CD14-positive monocyte (primary cell): ENCODE measurements at places on chromosomes 11 and 22. TPM values are rescaled to one million over a fixed set of nuclear protein-coding genes. Genes with fewer than 3 reads are reported as not detected.

GRCh38 chr11:8058216-8058615 lies 22.8 kb upstream of the TUB start:
- no peak for DNase-seq

DNA sequence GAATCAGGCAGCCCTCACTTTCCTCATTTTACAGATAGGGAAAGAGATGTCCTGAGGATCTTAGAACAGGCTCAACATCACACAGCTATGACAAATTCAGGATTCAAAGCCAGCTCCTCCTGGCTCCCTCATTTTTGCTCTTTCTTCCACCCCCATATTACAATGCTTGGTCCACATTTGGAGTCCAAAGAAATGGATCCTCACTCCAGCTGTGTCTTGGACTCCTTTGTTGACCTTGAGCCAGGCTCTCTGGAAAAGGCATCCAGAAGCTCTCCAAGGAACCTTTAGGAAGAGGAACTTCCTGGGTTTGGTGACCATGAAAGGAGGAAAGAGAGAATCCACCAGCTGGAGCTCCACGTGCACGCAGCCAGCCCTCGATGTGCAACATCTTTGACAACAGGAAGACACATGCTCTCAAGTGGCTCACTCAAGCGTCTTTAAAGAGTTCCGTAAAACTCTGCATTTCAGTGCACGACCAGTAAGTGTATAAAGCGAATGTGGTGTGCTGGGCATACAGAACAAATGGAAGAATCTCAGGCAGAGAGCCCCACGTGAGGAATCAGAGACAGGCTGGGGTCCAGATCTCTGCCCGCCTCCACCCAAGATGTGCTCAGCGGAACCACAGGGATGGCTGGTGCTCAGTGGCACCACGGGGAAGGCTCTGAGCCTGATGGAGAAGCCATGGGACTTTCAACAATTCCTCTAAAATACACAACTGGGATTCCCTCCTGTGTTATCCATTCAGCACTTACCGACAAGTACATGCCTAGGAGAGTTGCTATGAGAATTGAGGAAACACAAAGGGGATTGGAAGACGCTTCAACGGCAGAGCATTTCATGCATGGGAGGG lies 48.4 kb downstream of the ISX start:
- no peak for DNase-seq

- no peak for DNase-seq
These were observed 179.7 kb downstream of the IGLL1 start for GRCh38 chr22:23400286-23400981.

DNA sequence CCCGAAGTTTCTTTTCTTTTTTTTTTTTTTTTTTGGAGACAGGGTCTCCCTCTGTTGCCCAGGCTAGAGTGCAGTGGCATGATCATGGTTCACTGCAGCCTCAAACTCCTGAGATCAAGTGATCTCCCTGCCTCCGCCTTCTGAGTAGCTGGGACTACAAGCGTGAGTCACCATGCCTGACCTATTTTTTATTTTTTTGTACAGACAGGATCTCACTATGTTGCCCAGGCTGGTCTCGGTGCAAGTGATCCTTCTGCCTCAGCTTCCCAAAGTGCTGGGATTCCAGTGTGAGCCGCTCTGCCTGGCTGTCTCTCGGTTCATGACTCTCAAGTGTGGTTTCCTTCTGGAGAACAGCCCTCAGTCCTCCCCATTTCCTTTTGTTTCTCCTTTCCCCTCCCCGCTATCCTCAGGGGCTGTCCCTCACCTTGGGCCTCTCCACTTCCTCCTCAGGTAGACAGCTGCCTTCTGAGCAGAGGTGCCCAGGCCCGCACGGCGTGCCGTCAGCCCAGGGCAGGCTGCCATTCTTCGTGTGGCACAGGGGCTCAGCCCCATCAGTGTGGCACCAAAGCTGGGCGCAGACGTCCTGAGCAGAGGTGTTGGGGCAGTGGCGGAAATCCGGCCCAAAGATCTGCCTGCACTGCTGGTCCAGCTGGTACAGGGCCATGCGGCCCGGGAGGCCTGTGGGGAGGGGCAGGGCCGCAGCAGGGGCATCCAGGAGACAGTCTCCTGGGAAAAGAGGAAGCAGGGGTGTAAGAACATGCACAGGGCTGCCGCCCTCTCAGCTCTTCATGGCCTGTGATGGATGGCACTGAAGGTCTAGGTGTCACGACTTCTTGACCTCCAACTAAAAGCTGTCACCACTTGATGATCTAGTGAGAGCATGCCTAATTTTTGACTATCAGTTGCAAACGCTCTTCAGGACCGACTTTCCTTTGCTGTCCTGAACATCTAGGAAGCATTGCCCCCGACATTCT lies 14.0 kb downstream of the ADAMTS8 start:
- no peak for DNase-seq

BAIAP2L2 gene
- polyA plus RNA-seq, result 0.11 and 0.23 TPM in 2 replicates

GRCh38 chr11:111598148-111598547 lies 4.1 kb upstream of the SIK2 start:
- no peak for DNase-seq

- no peak for DNase-seq
These were observed 642 bp upstream of the PIK3C2A start for GRCh38 chr11:17208257-17208999.

- DNase-seq, result no peak
These were observed 936.6 kb downstream of the OPCML start for GRCh38 chr11:132595711-132596134.

DNA sequence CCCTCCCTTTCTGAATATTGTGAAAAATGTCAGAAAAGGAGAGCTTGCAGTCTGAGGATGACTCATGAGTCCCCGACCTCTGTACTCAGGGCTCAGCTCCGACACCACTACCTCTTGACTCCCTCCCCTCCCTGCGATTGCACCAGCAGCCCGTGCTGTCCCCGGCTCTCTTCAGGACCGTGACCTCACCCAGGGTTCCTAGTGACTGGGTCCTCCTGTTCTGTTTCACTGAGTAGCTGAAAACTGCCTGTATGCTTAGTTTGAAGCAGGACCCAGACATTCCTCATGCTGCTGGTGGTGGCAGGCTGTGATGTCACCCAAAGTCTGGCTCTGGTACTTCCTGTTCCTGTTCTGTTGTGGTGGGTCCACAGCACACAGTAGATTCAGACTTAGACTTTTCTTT lies 11.7 kb downstream of the PHRF1 start:
- peak; percentile 96 for DNase-seq

GRCh38 chr11:126214441-126214840 lies 2.9 kb downstream of the FAM118B start:
- DNase-seq, result peak; percentile 7

DNA sequence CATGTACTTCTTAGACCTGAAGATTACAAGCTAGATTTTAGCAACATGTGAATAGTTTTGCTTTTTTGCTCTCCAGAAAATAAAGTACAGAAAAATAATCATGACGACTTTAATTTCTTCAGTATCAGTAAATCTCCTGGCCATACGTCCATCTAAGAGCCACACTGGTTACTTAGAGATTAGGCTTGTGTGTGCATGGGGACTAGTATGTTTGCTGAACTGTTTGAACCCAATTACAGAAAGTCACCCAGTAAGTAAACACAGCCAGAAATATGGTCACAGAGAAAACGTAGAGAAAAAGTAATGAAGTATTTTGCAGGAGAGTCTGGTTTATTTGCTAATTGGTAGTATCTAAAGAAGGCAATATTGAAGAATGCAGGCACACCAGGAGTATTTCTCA lies 1053.6 kb upstream of the CCDC90B start:
- no peak for DNase-seq

GRCh38 chr11:129620237-129621104 lies 195.2 kb upstream of the TMEM45B start:
- no peak for DNase-seq

DNA sequence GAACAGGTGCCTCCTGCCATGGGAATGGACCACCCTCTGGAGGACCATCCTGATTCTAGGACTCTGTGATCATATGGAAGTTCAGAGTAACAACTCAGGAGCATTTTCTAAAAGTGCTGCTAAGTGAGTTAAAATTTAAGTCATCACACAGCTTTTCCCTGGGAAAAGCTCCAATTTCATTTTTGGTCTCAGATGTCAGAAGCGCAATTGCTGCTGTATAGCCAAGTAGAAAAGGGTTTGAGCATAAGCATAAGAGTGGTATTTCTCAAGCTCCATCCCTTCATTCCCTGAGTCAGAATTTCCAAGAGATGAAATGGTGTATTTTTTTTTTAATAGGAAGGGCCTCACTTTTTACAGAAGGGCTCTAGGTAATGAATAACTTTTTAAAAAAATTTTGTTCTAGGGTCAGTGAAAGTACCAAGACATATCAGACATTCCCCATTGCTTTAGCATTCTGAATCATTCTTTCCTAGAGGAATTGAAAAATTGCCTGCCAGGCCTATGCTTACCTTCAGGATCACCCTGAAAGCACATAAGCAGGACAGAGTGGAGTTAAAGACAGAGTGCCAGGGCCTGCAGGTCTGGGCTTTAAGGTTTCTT lies 564.5 kb upstream of the ISX start:
- no peak for DNase-seq

- DNase-seq, result no peak
These were observed 531 bp upstream of the MEN1 start for GRCh38 chr11:64810891-64811272.

FAM227A gene
- not detected for polyA plus RNA-seq

DNA sequence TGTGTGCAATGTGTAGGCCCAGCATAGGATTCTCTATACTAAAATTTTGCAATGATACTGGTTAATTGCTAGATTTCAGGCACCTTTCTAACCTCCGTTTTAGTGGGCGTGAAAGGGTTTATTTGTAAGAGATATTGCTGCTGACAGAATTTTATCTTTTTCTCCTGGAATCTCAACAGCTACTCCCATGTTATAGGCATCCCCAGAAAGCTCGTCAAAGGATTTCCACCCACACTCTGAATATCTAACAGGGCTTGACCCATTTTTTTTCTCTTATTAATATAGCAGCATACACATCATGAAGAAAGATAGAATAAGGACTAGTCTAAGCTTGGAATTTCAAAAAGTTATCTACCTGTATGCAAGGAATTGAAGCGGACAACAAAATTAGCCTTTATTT lies 124.5 kb downstream of the METTL15 start:
- DNase-seq, result no peak

DNA sequence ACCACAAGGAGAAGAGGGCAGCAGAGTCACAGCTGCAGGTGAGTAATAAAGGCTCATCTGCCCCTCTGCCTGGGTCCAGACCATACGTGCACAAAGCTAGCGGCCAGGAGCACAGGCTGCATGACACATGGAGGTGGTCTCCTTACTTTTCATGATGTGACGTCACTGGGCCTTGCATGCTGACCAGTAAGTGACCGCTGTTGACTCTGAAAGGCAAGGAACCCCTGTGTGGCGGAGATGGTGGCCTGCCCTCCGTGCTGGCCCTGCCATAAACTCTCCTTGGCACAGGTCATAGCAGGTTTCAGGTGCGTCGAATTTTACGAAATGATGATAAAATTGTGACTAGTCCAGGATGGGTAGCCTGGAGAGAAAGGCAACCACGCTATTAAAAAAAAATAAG lies 7.6 kb upstream of the PARVG start:
- DNase-seq, result no peak

GRCh38 chr22:49500076-49500460 lies 327.6 kb downstream of the BRD1 start:
- DNase-seq, result no peak

FBXO3 gene
- polyA plus RNA-seq, result 21.4 TPM

OR8G5 gene
- not detected for polyA plus RNA-seq

B3GAT3 gene
- polyA plus RNA-seq, result 18.5 TPM

DNA sequence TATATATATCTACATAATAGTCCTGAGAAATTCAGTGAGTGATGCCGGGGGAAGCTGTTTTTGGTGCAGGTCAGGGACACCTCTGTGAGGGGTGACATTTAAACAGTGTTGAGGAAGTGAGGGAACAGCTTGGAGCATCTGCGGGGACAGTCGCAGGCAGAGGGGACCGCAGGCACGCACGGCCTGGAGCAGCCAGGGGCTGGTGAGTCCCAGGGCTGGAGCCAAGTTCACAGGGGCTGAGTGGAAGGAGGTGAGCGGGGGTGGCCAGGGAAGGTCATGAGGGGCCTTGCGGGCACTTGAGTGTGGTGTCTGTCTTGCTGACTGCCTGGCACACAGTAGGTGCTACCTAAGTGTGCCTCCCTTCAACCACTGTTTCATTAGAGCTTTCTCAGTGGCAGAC lies 65.4 kb downstream of the TSPAN18 start:
- DNase-seq, result no peak

- peak; percentile 75 for DNase-seq
These were observed 22.8 kb downstream of the NPAT start for GRCh38 chr11:108199446-108200321.

DNA sequence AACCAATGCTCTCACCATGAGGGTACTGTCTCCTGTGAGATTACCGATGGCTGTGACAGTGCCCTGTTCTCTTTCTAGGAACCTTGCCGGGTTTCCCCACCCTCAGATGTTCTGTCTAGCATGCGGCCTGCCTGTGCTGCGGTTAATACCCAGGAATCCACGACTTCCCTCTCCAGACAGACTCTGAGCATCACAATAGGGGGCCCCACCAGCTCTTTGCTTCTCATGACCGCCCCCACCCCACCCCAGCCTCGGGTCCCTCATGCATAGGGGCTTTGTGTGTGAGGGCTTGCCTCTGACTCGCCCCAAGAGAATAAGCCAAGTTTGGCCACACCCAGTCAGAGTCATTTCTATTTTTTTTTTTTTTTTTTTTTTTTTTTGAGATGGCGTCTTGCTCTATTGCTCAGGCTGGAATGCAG lies 10.3 kb downstream of the PARVG start:
- peak; percentile 20 for DNase-seq

DNA sequence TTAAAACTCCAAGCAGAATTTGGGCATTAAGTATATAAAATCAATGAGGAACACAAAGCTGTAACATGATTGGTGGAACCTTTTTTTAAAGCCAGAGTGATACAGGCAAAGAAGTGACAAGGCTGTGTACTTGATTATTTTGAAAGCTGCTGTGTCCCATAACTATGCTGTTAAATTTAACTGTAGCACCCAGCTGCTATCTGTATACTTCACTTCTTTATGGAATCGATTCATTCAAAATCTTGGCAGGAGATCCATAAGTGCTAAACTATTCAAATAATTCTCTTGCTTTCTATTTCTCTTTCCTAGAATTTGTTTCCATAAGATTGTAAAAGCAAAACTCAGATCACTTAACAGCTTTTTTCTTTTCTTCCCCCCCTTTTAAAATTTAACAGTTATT lies 231.7 kb downstream of the DYNC2H1 start:
- DNase-seq, result no peak

DNA sequence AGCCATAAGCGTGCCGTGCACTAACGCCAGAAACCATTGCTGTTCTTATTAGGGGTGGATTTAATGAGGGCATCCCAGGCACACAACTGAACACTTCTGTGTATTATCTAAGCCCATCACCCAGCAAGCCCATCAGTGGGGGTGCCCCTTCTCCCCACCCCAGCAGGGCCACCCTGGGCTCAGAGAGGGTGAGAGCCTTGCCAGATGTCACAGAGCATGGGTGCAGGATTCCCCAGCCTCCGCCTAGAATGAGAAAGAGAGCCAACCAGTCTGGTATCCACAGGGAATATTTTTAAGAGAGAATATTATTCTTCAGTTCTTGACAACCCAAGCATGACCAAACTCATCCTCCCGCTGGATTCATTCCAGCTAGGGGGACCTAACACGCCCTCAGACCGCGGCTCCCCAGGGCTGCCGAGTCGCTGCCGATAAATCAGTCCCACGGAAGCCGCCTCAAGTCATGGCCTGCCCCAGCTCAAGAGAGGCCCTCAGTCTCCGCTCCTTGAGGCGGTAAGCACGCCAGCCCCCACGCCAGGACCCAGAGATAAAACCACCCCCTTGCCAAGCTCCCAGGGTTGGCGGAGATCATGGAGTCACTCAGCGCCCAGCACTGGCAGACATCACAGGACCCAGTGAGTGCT lies 47.2 kb downstream of the MN1 start:
- DNase-seq, result no peak

CEND1 gene
- polyA plus RNA-seq, result not detected
